ENCODE measurements at places on chromosomes 7 and 10. TPM values are rescaled to one million over a fixed set of nuclear protein-coding genes. Genes with fewer than 3 reads are reported as not detected.

DNA sequence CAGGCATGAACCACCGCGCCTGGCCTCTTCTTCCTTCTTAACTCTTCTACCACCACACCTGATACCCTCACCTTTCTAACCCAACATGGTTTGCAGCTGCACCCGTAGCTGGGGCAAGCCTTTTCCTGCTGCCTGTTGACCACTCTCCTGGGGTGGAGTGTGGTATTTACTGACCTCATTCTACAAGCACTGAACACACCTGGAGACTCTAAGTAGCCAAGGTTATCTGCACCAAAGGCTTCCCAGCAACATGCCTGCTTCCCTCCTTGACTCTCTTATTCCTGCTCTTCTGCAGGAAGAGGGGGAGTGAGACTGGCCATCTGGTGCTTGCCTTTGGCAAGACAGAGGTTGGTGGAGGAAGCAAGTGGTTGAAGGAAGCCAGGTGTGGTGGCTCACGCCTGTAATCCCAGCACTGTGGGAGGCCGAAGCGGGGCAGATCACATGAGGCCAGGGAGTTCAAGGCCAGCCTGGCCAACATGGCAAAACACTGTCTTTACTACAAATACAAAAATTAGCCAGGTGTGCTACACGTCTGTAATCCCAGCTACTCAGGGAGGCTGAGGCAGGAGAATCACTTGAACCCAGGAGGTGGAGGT lies 10.1 kb downstream of the ACTR1A start:
- H3K27ac ChIP-seq, result peak overlapping the region; percentile 17
- H3K27me3 ChIP-seq, result no peaks in the 10 kb centered on the region

DNA sequence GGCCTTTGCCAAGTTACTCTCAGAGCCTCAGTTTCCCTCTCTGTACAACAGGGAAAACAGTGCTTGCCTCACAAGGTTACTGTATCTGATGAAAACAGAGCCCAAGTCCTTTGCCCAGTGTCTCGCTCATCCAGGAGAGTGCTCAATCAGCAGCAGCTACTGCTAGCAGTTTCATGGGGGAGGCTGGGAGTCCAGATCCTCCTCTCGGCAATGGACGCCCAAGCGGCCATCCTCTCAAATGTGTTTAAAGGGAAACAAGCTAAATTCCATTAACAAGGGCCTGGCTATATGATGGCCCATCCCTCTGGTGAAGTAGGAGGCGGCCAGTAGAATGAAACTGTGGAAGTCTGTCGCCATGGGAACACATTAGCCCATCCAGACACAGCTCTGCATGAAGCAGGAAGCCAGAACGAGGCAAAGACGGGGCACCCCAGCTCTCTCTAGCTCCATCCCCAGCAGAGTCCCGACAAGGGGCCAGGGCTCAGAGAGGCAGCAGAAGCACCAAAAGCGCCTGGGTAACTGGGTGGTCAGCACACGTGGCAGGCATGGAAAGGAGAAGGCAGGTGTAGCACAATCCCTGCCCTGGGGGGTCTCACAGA lies 35.2 kb downstream of the FAM53B start:
- DNase-seq, result no peak
- peaks cover 69% of the 10 kb centered on the region for H3K4me1 ChIP-seq
- H3K27ac ChIP-seq, result peak overlapping the region; percentile 91
- H3K4me3 ChIP-seq, result no peak overlapping the region
- H3K27me3 ChIP-seq, result no peaks in the 10 kb centered on the region
- H3K36me3 ChIP-seq, result no peaks in the 10 kb centered on the region

- no peak overlapping the region for H3K4me3 ChIP-seq
- no peaks in the 10 kb centered on the region for H3K4me1 ChIP-seq
- no peak for DNase-seq
- H3K27ac ChIP-seq, result no peak overlapping the region
- no peaks in the 10 kb centered on the region for H3K36me3 ChIP-seq
- no peaks in the 10 kb centered on the region for H3K27me3 ChIP-seq
These were observed 212.1 kb upstream of the GHITM start for GRCh38 chr10:83927166-83927565.

DNA sequence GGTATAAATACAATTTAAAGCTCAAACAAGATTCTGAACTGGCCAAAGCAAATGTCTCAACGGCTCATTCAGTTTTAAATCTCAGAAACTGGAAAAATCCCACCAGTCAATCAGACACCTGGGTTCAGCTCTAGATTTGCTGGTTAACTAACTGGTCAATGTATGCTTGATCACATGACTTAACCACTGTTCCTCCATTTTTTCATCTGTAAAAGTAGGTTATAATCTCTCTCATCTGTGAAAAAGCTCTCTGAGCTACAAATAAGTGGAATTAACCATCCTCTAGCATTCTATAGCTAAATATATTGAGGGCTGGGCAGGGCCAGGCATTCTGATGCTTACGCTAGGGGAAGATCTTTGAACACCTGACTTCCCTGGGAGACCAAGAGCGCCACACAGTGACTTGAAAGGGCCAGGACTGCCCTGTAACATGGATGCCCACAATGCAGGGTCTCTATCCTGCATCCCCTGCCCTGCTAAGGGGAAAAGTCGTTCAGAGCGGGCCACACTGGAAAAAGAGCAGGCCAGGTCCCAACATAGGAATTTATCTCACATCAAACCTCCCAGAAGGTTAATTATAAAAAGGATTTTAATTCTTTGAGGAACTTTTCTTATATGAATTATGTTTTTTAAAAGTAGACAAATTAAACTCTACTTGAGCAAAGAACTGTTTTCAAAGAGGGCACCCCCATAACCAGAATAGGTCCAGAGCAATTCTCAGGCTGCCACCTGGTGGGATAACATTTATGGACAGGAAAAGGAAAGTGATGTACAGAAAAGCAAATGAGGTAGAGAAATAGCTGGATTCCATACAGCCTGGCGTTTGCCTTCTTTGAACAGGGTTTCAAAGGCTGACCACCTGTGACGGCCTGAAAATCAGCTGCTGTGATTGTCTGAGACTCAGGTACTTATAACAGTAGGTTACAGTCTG lies 1.8 kb downstream of the RP9 start:
- no peaks in the 10 kb centered on the region for H3K27me3 ChIP-seq
- H3K27ac ChIP-seq, result peak overlapping the region; percentile 93
- H3K36me3 ChIP-seq, result peaks cover 9% of the 10 kb centered on the region
- peak; percentile 61 for DNase-seq
- peaks cover 20% of the 10 kb centered on the region for H3K4me1 ChIP-seq

GRCh38 chr7:36137754-36138153 lies 15.3 kb upstream of the EEPD1 start:
- H3K36me3 ChIP-seq, result no peaks in the 10 kb centered on the region
- no peaks in the 10 kb centered on the region for H3K27me3 ChIP-seq
- no peak for DNase-seq
- H3K27ac ChIP-seq, result no peak overlapping the region

CLCN1 gene
- total RNA-seq, result not detected

LMOD2 gene
- not detected for total RNA-seq
